ENCODE measurements at places on chromosomes 2 and 18.

DNA sequence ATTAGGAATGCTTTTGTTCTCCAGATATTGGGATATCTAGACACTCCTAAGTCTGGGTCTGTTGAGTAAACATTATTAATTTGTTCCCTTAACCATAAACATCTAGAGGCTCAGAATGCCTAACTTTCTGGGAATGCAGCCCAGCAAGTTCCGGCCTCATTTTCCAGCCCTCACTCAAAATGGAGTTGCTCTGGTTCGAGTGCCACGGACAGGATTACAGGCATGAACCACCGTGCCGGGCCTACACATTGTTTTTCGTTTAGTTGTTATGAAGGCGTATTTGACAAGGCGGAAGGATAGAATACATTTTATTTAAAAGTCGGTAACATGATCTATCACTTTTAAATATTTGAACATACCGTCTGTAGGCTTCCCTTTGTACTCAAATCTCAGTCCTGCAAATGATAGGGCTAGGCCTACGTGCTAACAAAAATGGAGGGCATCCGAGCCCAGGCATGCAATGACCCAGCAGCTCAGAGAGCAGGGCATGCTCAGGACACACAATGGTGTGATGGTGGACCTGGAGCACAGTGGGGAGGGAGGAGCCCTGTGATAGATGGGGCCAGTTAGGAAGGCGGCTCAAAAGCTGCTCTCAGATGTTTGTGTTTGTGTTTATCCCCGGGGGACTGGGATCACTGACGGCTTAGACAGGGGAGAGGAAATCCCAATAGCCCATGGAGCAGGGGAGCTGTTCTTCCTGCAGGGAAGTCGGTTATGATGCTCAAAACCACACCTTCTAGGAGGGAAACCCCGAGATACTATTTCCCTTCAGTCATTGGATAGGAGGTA is 2.9 kb upstream of the SCYGR1 start:
- no peak for DNase-seq

DNA sequence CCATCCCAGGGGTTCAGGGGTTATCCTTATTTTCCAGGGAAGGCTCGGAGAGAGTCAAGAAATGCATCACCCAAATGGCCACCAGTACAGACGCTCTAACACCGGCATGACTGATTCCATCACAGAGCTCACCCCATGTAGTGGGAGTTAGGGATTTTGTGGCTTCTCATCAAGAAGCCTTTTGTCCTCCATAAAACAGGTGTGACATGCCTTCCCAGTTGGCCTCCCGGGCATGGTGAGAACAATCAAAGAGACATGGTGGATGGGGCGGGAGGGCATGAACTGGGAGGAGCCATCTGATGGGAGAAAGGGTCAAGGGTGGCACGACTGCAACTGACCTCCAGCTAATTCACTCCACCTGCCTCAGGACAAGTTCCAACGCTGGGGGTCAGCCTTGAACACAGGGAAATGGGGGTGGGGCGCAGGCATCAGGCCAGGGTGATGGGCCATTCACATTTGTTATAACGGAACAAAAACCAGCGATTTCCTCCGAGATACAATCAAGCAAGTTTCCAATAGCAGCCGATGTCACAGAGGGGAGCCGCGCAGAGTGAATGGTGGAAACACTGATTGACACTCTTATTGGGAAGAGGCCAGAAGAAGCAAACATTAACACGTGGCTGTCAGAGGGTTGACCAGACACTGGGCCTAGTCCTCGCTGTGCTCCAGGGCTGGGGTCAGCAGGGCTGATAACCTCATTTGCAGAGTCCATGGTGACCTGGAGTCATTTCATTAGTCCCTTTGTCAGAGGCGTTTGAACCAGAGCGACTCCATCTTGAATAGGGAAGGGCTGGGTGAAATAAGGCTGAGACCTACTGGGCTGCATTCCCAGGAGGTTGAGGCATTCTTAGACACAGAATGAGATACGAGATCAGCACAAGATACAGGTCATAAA is 80.5 kb upstream of the HPCAL1 start:
- no peak for DNase-seq

- DNase-seq = no peak
Observed at GRCh38 chr18:7269942-7270341, 39.1 kb downstream of the LRRC30 start.

GRCh38 chr2:28658369-28658768 is 93.3 kb upstream of the PPP1CB start:
- no peak for DNase-seq

- no peak for DNase-seq
Observed at GRCh38 chr2:55026202-55026601, 24.0 kb downstream of the RTN4 start.

- DNase-seq = no peak
Observed at GRCh38 chr18:10588975-10589374, 63.1 kb downstream of the NAPG start.

DNA sequence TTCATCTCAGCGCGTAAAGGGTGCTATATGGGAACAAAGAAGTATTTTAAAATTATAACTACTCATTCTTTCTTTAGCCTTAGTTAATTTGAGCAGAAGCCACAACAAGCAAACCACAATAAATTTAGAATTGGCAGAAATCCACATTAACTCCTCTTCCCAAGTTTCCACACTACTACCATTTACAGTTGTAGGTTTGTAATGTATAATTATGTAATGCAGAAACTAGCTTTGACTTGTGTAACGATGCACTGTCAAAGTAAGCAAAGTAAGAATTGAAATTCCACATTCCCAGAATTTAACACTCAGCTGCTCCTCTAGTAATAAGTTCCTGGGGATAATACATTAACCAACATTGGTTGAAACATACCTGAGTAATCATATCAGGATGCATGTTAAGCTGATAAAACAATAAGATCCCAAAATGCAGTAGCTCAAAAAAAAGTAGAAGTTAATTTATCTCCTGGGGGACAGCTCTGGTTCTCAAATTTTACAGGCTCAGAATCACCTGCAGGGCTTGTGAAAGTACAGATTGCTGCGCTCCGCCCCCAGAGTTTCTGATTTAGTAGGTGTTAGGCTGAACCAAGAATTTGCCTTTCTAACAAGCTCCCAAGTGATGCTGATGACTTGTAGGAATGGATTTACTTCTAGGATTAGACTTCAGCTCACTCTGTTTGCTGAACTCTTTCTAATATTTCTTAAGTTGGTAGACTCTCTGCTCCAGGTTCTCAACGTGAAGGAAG is 9.9 kb downstream of the GRP start:
- no peak for DNase-seq

- no peak for DNase-seq
Observed at GRCh38 chr2:55874338-55874737, 49.2 kb downstream of the EFEMP1 start.

Data from stimulated activated CD8-positive, alpha-beta memory T cell treated with anti-CD3 and anti-CD28 coated beads, Interleukin-7, amount 100 ng/mL, for 24 hours (primary cell).